Stimulated activated CD4-positive, alpha-beta T cell treated with anti-CD3 and anti-CD28 coated beads, Interleukin-1b, Interleukin-23, amount 100 ng/mL, for 1 hour (primary cell): ENCODE measurements at places on chromosomes 6 and 20.

DNA sequence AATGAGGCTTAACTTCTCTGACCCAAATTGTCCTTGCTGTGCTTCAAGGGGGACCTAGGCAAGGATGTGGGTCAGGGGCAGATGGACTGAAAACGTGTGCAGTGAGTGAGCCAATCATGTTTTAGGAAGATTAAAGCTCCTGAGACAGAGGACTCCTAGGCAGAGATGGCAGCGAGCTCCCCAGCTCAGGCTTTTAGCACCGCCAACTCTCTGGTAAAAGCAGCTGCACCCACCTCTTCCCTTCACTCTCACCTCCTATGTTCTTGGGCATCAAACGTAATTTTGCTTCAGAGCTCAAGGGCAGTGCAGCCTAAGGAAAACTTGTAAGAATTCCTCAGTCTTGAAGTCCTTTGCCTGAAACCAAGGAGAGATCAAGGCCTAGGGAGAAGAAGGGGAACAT is 10.3 kb downstream of the RPP21 start:
- no peak for DNase-seq

DNA sequence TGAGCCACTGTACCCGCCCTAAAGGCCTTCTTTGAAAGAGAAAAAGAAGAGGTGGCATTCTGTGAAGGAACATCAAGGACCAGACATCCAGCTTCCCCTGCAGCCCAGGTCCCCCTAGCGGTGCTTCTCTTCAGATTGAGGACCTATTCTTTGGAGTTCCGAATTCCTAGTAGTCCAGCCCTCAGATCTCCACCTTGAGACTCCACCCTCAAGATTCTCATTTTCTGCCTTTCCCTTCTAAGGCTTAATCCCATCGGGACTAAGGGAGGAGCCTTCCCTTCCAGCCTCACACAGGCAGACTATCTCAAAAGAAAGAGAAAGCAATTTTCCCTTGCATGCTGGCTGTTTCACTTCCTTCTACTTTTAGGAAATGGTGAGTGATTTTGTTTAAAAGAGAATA is 32.5 kb downstream of the MUC22 start:
- DNase-seq, result no peak

- DNase-seq, result no peak
These were observed 26.4 kb upstream of the FAM83C start for GRCh38 chr20:35318502-35319157.

GRCh38 chr6:69735027-69735426 is 61.8 kb downstream of the LMBRD1 start:
- DNase-seq, result no peak

DNA sequence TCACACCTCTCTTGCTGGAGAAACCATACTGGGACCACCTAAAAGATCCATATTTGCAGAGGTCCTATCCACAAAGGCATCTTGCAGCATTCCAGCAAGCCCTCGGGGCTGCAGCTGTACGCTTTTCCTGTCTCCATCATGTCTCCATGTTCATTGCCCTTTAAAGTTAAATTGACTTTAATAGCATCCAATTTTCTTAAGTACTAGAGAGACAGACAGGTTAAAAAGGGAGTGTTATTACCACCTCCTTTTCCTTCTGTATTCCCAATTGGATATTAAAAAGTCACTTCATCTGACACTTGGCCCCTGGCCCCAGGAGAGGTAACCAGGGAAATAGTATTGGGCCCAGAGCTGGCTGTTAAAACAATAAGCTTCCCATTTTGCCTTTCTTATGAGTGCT is 178.6 kb downstream of the UNC5CL start:
- no peak for DNase-seq

DNA sequence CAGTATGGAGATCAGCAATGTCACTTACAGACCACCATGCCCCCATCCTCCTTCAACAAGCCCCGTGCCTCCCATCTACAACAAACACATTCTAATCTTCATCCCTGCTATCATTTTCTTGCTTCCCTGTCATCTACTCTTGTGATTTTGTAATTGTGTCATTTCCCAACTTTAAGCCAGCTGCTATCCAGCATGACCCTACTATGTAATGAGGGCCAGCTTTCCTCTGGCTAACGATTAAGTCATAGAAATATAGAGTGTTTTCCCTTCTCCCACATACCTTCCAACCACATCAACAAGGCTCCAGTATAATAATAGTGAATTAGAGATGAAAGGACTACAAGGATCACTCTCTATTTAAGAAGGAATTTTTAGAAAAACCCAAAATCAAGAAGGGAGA is 607.0 kb downstream of the TENT5A start:
- DNase-seq, result no peak

DNA sequence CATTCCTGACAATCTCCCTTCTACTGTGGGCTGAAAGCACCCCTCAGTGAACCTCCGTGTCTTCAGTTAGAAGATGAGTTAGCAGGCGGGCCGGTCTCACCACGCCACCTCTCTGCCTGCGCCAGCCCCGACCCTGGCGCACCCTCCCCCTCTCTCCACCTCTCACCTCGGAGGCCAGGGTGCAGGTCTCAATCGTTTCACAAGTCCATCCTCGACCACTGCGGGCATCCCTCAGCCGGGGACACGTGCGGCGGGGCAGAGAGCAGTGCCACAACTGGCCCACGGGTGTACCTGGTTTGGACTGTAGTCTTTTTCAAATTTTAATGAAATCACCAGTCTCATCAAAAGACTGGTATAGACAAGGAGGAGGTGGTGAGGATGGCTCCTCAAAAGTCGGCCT is 34.4 kb downstream of the NFATC2 start:
- DNase-seq, result no peak
